ENCODE measurements at places on chromosomes 12 and 14. TPM values are rescaled to one million over a fixed set of nuclear protein-coding genes. Genes with fewer than 3 reads are reported as not detected.

The MOAP1 gene
- 41.2 TPM for polyA plus RNA-seq

GRCh38 chr12:62785941-62786559, 148.9 kb downstream of the PPM1H start:
- peak; percentile 24 for DNase-seq

The KERA gene
- not detected for polyA plus RNA-seq

DNA sequence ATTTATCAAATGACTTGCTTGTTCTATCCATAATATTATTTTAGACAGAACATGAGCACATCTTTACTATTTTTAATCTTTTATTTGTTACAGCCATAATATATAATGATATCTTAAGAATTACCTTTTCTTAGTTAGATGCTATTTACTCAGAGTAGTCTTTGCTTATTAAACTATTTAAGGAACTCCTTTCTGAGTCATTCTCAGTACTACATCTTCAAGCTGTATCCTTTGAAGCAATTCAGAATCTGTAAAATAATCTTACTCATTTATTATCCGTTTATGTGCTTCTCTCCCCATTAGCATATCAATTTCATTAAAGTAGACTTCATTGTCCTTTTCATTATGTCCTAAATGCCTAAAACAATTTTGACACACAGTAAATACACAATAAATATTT, 240.4 kb upstream of the FAR2 start:
- DNase-seq = no peak

The GPR132 gene
- polyA plus RNA-seq = 0.26 TPM

- DNase-seq = no peak
Observed at GRCh38 chr14:105220699-105221597, 27.4 kb upstream of the BTBD6 start.

GRCh38 chr14:101819251-101819990, 57.9 kb downstream of the PPP2R5C start:
- no peak for DNase-seq

GRCh38 chr12:64571411-64571810, 38.9 kb upstream of the RASSF3 start:
- no peak for DNase-seq

DNA sequence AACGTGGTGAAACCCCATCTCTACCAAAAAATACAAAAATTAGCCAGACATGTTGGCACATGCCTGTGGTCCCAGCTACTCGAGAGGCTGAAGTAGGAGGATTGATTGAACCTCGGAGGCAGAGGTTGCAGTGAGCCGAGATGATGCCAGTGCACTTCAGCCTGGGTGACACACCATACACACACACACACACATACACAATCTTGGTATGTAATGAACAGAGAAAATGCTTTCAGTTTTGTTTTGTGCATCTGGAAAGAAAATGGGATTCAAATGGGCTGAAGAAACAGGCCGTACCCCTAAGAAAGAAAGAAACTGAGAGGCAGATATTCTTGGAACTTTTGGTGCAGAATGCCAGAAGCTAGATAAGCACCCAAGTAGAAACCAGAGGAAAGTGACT, 107.2 kb downstream of the PDE3A start:
- DNase-seq = no peak

GRCh38 chr12:1647285-1647669, 18.2 kb downstream of the WNT5B start:
- DNase-seq = no peak

DNA sequence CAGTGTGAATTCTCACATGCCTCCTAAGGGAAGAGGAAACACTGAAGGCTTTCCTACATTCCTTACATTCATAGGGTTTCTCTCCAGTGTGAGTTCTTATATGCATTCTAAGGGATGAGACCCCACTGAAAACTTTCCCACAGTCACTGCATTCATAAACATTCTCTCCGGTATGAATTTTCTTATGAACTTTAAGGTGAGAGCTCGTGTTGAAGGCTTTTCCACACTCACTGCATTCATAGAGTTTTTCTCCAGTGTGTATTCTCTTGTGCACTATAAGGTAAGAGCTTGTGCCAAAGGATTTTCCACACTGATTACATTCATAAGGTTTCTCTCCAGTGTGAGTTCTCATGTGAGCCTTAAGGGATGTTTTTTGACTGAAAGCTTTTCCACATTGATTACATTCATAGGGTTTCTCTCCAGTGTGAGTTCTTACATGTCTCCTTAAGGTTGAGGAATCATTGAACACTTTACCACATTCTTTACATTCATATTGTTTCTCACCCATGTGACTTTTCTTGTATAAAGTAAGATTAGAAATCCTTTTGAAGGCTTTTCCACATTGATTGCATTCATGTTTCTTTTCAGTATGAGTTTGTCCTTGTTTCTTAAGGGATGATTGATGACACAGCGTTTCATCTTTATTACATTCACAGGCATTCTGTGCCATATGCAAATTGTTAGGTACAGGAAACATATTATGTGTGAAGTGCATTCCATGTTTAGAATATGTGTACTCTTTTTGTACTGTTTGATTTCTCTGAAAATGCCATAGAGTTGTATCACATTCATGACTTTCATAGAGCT, 9.5 kb downstream of the ZNF891 start:
- DNase-seq = no peak

DNA sequence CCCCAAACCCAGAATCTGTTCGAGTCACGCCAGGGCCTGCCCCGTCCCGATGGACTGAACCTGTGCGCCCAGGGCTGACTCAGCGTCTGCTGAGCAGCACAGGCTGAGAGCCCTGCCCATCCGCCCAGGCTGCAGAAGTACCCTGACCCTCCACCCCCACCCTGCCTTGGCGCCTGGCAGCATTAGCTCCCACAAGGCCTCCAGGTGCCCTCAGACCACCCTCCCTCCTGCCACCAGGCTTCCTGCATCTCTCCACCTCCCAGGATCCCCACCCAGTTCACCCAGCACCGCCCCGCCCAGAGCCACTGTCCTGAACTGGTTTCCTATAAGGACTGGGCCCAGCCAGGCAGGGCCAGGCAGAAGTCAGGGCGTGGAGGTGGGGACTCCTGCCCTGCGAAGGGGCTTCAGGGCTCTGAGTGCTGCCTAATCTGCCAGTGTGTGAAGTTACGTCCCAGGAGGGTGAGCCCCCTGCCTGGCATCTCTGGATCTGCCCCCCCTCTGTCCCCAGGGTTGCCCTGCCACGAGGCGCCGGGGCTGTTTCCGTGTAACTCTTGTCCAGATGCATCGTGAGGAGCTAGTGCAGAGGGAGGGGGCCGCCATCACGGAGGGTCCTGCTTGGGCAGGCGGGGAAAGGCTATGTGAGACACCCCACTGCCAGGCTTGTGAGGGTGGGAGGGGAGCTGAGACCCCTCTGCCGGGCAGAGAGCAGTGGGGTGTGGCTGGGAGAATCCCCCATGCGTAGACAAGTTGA, 9.1 kb downstream of the ADSS1 start:
- no peak for DNase-seq

DNA sequence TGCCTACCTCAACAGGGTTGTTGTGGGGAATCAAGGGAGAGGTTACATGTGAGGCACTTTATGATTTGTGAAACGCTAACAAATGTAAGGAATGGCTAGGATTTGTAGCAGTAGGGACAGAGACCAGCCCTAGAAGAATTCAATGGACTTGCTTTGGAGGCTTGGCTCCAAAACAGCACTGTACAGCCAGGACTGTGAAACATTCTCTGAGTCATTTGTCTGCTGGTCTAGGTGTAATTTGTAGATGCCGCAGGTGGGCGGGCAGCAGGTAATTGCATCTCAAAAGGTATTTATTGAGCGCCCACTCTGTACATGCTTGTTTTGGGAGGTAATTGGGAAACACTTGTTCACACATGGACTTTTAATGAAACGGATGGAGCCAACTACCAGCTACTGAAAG, 11.4 kb downstream of the SLC7A8 start:
- no peak for DNase-seq

DNA sequence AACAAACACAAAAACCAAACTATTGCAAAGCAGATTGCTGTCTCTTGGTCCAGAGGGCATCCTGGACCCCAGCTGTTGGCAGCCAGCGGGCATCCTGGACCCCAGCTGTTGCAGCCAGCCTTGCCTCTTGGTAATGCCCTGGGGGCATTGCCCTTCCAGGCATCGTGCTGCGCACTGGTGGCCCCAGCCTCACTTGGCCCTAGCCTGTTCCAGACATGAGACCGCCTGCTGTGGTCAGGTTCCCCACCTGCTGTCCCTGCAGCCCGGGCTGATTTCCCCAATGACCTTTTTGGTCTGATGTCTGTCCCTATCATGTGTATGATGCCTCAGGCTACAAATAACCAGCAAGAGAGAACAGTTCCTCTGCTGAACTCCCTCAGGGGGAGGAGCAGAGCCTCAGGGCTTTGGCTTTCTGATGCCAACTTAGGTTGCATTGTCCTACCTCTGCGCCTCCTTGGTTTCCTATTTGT, 20.8 kb downstream of the MLXIP start:
- DNase-seq = no peak

GRCh38 chr12:991350-992333, 619 bp downstream of the ERC1 start:
- peak; percentile 53 for DNase-seq

DNA sequence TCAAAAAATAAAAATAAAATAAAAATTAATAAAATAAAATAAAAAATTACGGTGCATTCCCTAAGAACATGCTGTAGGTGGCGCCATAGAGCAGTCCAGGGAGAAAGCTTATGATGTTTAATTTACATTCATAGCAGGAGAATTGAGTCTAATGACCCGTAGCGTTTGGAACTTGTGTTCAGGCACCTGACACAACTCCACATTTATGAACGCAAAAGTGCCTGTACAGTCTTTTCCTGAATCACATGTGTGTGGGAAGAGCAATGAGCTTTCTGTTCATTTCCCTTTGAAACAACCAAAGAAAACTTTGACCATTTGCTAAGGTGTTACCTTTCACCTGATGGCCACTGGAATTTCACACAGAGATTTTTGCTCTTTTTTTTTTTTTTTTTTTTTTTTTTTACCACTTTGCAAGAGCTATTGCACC, 60.6 kb upstream of the KCNA1 start:
- no peak for DNase-seq

DNA sequence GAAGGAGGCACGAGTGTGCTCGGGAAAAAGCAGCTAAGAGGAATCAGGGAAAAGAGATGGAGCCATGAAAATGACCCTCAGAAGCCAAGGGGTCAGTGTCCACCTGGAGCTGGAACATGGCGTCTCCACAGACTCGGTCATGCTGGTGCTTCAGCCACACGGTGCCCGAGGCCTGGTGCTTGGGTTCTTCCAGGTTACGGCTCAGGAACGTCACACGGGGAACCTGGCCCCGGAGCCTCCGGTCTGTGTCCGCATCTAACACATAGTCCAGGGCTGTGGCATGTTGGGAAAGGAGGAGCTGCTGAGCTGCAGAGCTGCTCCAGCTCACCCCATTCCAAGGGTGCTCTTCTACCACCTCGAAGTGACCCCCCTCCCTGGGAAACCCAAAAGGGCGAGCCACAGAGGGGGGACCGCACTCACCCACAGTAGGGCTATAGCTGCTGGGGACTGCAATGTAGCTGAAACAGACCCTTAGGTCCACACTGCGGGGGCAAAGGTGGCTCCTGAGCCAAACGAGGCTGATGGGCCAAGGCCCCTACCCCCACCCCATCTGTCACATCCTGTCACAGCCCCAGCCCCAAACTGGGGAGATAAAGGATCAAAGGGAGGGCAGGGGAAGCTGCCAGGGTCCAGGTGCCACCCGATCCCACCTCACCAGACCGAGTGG, 10.8 kb downstream of the ITGA7 start:
- DNase-seq = no peak

The GPRC5D gene
- polyA plus RNA-seq = 0.33 TPM

GRCh38 chr12:103308396-103308795, 187.4 kb downstream of the C12orf42 start:
- no peak for DNase-seq

DNA sequence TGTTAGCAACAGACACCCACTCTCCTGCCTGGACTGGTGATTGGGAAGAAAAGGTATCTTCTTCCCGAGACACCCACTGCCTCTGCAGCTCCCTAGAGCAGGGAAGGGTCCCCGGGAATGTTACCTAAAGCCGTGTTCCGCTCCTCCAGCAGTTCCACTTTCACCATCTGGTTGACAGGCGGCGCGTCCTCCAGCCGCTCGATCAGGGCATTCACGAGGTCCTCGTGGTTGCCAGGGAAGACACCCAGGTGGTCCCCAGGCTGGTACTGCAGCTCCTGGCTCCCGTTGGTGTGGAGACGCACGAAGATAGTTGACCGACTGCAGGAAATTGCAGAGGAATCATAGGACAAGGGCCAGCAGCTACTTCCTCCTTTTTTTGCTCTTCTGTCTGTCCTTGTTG, 44.2 kb upstream of the FBXO21 start:
- no peak for DNase-seq
